ENCODE measurements at places on chromosomes 12 and 14.

DNA sequence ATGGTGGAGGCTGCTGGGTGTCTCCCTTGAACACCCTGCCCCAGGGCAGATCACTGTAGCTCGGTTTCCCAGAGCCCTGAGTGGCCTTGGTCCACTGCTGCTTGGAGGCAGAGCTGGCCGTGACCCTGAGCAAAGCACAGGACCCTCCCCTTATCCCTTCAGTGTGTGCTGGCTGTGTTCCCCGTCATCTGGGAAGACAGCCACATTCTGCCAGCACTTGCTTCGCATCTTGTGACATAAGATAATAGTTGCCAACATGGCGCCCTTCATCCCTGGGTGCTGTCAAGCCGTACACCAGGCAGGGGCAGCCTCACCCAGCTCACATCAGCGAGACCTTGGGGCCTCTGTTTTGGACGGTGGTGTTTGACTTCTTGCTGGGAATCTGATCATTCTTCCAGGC, 12.1 kb upstream of the ALDH2 start:
- no peak for DNase-seq

DNA sequence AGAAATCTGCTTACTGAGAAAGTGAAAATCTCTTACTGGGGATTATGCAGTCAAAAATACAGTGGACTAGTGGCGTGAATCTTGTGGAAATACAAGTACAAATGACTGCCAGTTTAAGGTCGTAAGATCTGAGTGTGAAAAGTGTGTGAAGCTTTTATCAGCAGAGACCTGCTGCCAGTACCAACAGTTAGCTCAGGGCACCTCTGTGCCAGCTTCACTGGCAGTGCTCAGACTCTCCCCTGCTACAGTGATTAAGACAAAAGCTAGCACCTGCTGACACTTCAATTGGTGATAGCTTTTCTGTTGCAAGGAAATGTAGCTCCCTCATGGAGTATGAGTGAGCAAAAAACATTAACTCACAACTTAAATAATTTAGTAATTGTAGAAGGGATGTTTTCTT, 185.1 kb downstream of the ANO6 start:
- DNase-seq = no peak

DNA sequence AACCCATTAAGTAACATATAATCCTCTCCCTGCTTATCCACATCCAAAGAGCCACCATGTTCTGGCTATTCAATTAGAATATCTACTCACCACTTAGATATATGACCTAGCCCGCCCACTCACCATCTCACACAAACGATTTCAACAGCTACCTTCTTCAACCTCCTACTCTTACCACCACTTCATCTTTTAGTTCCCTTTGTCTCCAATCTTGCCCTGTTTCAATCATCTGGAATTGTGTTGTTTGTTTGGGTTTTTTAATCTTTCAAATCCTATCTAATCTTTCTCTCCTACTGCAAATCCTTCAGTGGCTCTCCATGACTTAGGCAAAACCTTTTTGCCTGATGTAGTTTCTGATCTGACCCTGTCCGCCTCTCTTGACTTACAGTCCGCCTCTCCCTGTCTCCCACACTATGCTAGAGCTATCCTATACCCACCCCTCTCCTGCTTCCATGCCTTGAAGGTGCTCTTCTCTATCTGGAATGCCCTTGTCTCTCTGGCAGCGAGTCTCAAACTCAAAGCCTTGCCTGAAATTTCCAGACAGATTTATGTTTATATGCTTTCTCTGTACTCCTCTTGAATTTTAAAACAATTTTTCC, 161.0 kb upstream of the CRY1 start:
- no peak for DNase-seq

DNA sequence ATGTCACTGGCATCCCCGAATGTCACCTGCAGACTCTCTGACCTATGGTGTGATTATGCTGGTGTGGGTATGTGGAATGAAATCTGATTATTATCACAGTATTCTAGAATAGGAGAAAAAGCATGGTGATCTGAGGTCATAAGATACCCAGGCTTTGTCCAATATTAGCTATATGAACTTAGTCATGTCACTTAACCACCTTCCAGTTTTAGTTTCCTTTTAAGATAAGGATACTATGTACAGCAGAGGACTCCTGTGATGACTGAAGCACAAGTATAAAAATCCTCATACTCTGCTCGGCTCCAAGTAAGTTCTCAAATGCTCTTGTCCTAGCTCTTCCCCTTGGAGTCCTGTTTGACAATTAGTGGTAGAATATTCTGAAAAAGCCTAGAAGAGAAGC, 2.8 kb downstream of the GNS start:
- no peak for DNase-seq

GRCh38 chr12:80838024-80838658, 99.6 kb downstream of the LIN7A start:
- DNase-seq = no peak

All from right kidney (tissue), 9 donors.